ENCODE measurements at places on chromosomes 1 and 21.

DNA sequence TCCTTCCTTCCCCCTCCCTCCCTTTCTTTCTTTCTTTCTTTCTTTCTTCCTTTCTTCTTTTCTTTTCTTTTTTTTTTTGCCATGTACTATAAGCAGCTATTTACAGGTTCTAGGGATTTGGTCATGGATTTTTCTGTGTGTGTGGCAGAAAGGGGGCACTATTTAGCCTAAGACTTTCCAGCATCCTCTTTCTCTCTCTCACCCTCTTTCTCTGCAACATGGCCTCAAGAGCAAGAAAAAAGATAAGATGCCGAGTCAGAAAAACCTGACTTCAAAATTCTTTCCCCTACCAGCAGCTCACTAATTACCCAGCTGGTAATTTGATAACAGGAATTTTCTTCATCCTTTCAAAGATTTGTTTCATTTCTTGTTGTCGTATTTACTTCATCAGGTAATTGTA lies 458.3 kb upstream of the ADAMTS5 start:
- DNase-seq: no peak

- DNase-seq: no peak
These were observed 2.7 kb upstream of the RAD54L start for GRCh38 chr1:46244656-46245371.

GRCh38 chr1:66253330-66253921 lies 280.5 kb upstream of the SGIP1 start:
- no peak for DNase-seq

GRCh38 chr21:39136711-39137110 lies 46.5 kb downstream of the PSMG1 start:
- no peak for DNase-seq

DNA sequence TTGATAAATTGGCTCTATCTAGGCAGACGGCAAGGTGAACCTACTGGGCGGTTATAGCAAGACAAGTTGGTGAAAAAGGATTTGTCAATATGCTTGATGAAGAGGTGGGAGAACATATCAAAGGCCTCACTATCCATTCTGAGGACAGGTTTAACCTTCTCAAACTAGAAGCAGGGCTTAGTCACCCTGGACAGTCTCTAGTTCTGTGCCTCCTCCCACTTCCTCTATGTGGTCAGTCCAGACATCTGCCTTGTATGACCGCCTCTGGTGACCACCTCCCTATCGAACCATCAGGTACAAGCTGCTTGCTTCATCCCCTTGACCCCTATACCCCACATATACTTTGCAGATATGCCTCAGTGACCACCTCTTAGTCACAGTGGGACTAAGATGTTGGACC lies 2.3 kb upstream of the SCYL3 start:
- DNase-seq: no peak

GRCh38 chr1:63316984-63317816 lies 5.2 kb upstream of the FOXD3 start:
- peak; percentile 38 for DNase-seq

GRCh38 chr21:15562748-15563147 lies 167.0 kb upstream of the USP25 start:
- no peak for DNase-seq

- DNase-seq: no peak
These were observed 20.8 kb upstream of the EPB41 start for GRCh38 chr1:28893403-28894102.

DNA sequence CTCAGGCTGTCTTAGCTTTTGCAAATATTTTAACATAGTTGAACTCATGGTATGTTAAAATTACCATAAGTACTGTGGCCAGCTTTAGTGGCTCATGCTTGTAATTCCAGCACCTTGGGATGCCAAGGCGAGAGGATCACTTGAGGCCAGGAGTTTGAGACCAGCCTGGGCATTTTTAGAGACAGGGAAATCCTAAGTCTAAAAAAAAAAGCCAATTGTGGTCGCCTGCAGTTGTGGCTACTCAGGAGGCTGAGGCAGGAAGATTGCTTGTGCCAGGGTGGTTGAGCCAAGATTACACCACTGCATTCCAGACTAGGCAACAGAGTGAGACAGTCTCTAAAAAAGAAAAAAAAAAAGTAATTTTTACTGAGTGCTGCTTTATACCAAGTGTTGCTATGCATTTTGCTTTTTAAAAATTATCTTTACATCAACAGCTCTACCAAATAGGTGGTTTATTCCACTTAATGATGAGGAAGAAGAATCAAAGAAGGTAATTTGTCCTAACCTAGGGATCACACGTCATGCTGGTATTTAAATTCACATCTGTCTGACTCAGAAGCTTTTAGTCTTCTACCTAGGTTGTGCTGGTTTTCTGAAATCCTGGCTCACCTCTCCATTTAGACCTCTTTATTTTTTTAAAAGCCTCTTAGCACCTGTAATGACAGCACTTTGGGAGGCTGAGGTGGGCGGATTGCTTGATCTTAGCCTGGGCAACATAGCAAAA lies 16.8 kb downstream of the PPP1R12B start:
- DNase-seq: no peak

DNA sequence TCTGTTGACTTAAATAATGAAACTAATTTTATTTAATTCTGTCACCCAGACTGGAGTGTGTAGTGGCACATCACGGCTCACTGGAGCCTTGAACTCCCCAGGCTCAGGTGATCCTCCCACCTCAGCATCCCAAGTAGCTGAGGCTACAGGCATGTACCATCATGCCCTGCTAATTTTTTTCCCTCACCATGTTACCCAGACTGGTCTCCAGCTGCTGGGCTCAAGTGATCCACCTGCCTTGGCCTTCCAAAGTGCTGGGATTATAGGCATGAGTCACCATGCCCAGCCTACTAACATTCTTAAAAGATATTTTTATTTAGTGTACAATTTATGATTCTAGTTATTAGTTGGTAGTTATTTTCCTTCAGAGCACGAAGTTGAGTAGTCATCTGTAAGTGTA lies 49.5 kb downstream of the NRDC start:
- DNase-seq: no peak

- no peak for DNase-seq
These were observed 23.2 kb downstream of the HAX1 start for GRCh38 chr1:154295408-154296235.

DNA sequence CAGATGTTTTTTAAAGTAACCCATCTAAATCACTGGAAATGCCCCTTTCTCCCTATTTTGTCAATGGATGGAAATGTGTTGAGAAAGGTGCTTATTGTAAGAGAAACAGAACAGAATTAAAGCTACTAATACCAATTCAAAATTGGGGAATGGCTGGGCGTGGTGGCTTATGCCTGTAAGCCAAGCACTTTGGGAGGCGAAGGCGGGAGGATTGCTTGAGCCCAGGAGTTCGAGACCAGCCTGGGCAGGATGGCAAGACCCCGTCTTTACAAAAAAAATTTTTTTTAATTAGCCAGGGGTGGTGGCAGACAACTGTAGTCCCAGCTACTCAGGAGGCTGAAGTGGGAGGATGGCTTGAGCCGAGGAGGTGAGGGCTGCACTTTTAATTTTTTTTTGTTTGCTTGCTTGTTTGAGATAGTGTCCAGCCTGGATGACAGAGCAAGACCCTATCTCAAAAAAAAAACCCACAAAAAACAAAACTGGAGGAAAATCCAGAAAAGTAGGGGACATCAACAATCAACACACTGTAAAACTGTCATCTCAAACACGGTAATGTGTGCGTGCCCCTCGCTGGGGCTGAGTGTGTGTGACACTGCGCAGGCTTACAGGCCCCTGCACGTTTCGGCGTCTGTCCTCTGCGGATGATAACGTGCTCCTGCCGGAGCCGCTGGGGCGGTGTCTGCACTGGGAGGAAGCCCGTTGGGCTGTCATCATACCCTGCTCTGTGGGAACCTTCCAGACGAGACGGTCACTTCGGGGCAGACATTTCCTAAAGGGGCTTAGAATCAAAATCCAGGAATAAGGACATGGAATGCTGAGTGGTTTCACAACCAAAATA lies 11.6 kb upstream of the POFUT2 start:
- DNase-seq: no peak

DNA sequence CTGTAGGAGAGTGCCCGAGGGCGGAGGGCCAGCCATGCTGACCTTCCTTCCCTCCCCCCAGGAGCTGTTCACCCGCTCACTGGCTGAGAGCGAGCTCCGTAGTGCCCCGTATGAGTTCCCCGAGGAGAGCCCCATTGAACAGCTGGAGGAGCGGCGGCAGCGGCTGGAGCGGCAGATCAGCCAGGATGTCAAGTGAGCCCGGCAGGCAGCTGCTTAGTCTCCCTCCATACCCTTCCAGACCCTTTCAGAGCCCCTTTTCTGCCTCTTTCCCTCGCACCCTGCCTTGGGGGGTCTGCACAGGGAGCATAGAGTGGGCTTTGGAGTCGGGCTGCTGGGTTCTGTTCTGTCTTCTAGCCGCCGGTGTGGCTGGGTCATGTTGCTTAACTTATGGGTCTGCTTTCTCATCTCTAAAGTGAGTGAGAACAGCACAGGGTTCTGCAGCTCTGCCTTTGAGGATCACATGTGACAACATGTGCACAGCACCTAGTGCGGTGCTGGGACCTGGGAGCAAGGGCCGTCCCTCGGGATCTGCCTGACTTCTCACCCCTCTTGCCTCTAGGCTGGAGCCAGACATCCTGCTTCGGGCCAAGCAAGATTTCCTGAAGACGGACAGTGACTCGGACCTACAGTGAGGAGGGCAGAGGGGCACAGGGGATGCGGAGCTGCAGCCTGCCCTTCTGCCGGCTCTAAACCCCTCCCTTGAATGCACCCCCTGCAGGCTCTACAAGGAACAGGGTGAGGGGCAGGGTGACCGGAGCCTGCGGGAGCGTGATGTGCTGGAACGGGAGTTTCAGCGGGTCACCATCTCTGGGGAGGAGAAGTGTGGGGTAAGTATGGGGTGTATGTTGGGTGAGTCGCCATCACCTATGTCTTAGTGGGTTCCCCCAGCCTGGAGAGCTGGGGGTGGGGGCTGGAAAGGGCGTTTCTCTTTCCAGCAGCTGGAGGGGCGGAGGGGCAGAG lies 6.2 kb downstream of the AMPD2 start:
- DNase-seq: no peak

DNA sequence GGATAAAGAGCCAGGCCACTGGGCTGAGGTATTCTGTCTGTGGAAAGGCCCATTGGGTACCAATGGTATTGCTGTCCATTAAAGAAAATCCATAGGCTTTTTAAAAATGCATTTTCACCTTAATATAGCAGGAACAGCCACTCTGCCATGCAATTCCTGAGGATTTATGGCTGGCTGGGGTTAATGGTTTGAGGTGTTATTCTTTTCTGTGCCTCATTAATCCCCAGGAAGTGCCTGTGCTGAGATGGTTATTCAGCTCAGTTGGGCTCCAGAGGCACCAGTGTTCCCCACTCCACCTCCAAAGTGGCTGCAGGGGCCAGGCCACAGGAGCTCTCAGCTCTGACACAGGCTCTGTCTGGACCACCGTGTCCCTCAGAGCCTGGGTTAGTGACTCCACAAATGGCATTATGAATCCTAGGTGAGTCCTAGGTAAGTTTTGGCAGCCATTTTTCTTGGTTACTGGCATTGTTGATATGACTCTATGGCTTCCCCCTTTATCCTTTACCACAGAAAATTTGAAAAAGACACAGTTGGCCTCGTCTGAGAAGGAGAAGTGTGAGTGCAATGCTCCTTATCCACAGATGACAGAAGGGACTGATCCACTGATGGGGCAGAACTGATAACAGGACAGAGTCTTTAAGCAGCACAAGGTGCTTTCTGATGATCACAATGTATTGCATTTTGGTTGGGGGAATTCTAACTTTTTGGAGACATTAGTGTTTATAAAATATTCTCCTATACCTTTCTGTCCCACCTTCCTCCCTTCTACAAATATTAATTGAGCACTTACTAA lies 2.2 kb upstream of the PAPPA2 start:
- DNase-seq: no peak

GRCh38 chr1:29125237-29125641 lies 1.5 kb upstream of the TMEM200B start:
- DNase-seq: no peak

GRCh38 chr21:25573409-25574206 lies 33.7 kb downstream of the MRPL39 start:
- DNase-seq: no peak

DNA sequence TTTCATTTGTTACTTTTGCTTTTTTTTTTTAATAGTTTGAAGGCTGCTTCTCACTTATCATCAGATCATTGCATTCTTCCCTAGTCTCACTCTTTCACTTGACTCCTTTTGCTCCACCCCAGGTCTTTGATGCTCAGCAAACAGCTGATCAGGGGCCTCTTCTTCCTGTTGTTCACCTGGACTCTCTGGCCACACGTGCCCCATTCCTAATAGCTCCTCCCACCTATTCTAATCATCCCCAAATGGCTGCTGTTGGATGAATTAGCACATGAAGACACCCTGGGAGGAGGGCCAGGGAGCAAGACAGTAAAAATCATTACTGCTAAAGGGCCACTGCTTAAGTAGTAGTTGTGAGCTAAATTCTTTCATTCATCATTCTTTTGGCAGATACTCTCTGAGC lies 119.5 kb downstream of the MAB21L3 start:
- DNase-seq: no peak

GRCh38 chr1:51255331-51255730 lies 19.3 kb downstream of the RNF11 start:
- no peak for DNase-seq

DNA sequence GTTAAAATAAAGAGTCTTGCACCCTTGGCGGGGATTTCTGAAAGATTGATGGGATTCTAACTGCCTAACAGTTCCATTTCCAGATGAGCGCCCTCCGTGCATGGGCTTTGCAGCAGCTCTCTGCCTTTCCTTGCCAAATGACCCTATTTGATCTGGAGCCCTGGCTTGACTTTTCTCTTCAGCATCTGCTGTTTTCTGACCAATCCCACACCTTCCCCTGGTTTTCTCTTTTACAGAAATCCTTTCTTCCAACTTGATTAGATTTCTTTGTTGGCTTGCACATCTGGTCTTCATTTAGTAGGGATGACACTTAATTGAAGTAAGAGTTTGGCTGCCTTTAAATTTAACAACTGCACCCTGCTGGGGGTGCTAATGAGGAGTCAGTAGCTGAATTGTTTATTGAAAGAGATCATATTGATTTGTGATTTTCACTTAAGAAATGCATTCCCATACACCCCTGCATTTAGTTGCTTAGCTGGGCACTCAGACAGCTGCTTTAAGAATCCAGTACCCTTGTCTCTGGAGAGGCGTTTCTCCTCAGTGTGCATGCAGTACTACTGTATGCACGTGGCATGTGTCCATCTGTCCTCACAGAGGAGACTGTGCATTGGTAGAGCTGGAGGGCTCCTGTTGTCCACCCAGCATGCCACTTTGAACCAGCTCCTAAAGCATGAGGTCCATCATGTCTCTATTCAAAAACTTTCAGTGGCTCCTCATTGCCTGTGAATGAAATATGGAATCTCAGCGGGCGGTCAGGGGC lies 99.7 kb downstream of the NOS1AP start:
- DNase-seq: no peak

GRCh38 chr1:48943393-48943792 lies 166.7 kb upstream of the BEND5 start:
- DNase-seq: no peak

- DNase-seq: no peak
These were observed 17.6 kb downstream of the HTR6 start for GRCh38 chr1:19682257-19682656.

DNA sequence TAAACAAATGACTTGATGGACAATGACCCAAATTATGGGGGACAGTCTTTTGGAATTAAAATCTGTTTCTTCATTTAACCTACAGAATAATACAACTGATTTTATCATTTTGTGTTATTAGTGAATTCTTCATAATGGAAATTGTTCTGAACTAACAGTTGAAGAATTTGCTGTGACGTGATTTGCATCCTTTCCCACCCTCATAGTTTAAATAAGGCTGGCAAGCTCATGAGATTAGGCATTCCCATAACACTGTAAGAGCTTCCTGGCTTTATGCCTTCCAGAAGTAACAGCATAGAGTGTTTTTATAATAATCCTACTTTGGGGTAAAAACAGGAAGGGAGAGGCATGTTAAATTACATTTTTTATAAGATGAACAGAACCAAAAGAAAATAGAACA lies 95.7 kb downstream of the ATP6V1G3 start:
- no peak for DNase-seq

- DNase-seq: no peak
These were observed 162.5 kb upstream of the SYT6 start for GRCh38 chr1:114316204-114316603.

Measured in stimulated activated CD4-positive, alpha-beta T cell treated with anti-CD3 and anti-CD28 coated beads, Interleukin-15, amount 100 ng/mL, for 1 hour (primary cell).